Naive B cell (primary cell): ENCODE measurements at places on chromosomes 2 and 18.

DNA sequence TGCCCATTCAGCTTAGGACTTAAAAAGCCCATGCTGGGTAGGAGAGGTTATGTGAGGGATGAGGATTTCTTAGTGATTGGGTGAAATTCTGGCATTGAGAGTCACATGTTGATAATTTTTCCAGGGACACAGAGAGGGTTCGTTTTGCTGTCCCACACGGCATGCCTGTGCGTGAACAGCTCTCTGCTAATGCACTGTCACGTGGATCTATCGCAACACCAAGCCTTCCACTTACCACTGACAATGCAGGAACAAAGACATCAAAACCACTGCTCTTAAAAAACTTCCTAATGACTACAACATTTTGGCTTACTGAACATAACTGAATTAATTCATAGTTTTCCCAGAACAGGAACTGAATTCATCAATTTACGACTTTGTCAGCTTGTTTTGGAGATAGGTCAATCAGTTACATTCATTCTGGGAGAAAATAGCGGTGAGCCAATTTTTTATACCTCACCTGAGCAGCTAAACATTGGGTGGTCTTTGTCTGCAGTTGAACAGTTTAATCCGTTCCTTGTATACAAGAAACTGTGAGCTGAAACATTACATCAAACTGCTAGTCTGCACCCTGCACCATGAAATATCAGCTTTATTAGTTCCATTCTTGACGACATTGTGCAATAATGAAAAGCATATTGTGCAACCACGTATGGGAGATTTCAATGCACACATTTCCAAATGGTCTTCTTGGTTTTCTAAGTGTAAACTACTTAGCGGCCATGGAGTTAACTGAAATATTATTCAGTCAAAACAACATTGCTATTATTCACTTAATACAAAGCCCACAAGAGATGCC is 127.1 kb downstream of the LPIN1 start:
- H3K27me3 ChIP-seq, result no peaks in the 10 kb centered on the region
- H3K27ac ChIP-seq, result no peak overlapping the region
- no peak for DNase-seq
- no peaks in the 10 kb centered on the region for H3K36me3 ChIP-seq
- peaks cover 36% of the 10 kb centered on the region for H3K4me1 ChIP-seq
- no peak overlapping the region for H3K4me3 ChIP-seq

DNA sequence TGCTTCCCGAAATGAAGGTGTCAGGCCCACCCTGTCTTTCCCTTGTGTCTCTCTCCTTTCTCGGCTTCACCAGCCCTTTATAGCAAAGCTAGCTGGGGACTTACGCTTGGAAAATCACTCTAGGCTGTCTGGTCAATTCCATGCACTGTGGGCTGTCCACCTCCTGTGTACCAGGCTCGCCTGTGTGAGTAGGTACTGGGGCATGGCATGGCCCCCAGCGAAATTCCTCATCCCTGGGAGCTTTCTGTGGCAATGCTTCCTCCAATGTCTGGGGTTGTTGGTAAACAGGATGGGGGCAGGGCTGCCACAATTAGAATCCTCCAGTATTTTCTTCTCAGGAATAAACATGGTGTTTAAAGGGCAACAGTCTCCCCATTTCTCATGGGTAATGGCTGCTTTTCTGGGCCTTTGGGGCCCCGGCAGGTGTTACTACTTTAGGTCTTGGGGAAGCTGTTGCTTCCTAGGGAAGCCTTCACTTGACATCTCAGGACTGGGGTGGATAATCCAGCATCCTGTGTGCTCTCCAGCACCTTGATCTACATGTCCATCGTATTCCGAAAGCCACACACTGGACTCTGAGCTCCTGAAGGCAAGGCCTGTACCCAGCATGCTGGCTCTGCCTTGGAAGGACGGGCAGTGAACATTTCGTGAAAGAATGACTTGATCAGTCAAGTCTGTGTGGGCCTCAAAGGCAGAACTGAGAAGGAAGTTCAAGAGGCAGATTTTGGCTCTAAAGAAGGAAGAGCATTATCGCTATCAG is 21.1 kb downstream of the RHOB start:
- H3K27ac ChIP-seq, result peak overlapping the region; percentile 7
- H3K27me3 ChIP-seq, result no peaks in the 10 kb centered on the region
- H3K4me1 ChIP-seq, result no peaks in the 10 kb centered on the region
- DNase-seq, result no peak
- no peaks in the 10 kb centered on the region for H3K36me3 ChIP-seq

DNA sequence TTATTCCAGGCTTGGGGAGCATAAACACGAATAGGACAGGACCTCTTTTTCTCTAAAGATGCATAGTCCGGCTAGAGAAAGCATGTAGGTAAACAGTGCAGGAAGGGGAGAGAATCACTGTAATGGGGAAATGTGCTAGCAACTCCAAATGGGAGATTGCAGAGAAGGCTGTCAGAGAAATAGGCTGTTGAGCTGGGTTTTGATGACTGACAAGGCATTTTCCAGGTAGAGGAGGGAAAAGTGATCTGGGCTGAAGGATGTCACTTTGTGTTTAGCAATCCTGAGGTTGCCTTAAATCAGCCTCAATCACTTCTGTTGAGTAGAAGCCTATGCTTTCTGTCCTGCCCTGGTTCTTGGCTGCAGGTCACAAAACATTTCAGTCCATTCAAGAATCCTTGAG is 242.0 kb upstream of the MEIS1 start:
- H3K4me1 ChIP-seq, result no peaks in the 10 kb centered on the region
- no peaks in the 10 kb centered on the region for H3K27me3 ChIP-seq
- no peaks in the 10 kb centered on the region for H3K36me3 ChIP-seq
- H3K27ac ChIP-seq, result no peak overlapping the region
- no peak for DNase-seq
- no peak overlapping the region for H3K4me3 ChIP-seq

- DNase-seq, result no peak
- no peak overlapping the region for H3K4me3 ChIP-seq
- H3K4me1 ChIP-seq, result peaks cover 17% of the 10 kb centered on the region
- H3K27ac ChIP-seq, result no peak overlapping the region
- H3K27me3 ChIP-seq, result peaks cover 8% of the 10 kb centered on the region
- no peaks in the 10 kb centered on the region for H3K36me3 ChIP-seq
Measured at GRCh38 chr18:58100154-58100553, 56.1 kb downstream of the NEDD4L start.

GRCh38 chr2:235343869-235344268 is 150.0 kb upstream of the AGAP1 start:
- no peaks in the 10 kb centered on the region for H3K36me3 ChIP-seq
- H3K27ac ChIP-seq, result no peak overlapping the region
- no peak for DNase-seq
- H3K4me1 ChIP-seq, result no peaks in the 10 kb centered on the region

GRCh38 chr18:6370886-6371635 is 43.6 kb downstream of the L3MBTL4 start:
- H3K27me3 ChIP-seq, result no peaks in the 10 kb centered on the region
- no peak overlapping the region for H3K4me3 ChIP-seq
- no peak for DNase-seq
- peaks cover 6% of the 10 kb centered on the region for H3K36me3 ChIP-seq
- H3K4me1 ChIP-seq, result peaks cover 31% of the 10 kb centered on the region
- H3K27ac ChIP-seq, result peak overlapping the region; percentile 19

DNA sequence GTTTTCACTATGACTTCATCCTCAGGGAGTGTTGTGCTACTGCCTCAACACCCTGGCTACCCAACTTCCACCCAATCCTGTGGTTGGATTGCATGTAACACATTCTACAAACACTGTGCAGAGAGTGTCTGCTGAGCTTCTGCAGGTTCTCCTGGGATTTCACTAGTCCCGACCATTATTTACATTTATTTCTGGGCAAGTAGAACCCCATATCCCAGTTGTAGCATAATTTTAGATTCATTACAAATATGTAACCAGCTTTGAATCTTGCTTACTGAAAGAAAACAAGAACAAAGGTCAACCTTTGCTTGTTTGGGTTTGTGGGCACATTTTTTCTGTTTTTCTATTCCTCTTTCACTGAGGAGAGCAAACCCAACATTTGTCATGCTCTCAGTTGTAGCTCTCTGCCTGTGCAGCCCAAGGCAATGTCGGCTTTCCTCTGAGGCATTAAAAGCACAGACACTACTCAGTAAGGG is 2036.1 kb upstream of the LRRTM1 start:
- no peak for DNase-seq
- no peak overlapping the region for H3K4me3 ChIP-seq
- H3K27ac ChIP-seq, result no peak overlapping the region
- no peaks in the 10 kb centered on the region for H3K36me3 ChIP-seq

GRCh38 chr2:223585666-223586065 is 16.5 kb downstream of the SCG2 start:
- H3K4me3 ChIP-seq, result no peak overlapping the region
- H3K27ac ChIP-seq, result no peak overlapping the region
- H3K27me3 ChIP-seq, result peaks cover 5% of the 10 kb centered on the region

DNA sequence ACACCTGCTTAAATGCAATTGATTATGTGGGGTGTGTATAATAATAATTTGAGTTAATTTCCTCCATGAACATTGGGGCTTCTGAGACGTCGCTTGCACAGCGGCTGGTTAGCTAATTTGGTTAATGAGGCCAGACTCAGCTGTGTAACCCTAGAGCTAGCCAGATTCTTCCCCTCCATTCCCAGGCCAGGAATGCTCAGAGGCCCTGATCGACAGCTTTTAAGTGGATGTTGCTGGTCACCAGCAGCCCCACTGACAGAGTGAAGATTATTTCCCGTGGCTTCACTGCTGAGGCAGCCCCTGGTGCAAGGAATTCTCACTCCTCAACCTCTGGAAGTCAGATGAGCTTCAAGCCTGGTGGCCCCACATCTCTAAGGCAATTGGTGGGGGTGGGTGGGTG is 12.4 kb upstream of the EPAS1 start:
- peaks cover 21% of the 10 kb centered on the region for H3K27me3 ChIP-seq
- H3K36me3 ChIP-seq, result no peaks in the 10 kb centered on the region
- H3K4me1 ChIP-seq, result no peaks in the 10 kb centered on the region
- H3K27ac ChIP-seq, result no peak overlapping the region
- no peak overlapping the region for H3K4me3 ChIP-seq

GRCh38 chr2:57497489-57498096 is 549.0 kb upstream of the VRK2 start:
- no peak overlapping the region for H3K4me3 ChIP-seq
- H3K4me1 ChIP-seq, result no peaks in the 10 kb centered on the region
- no peak overlapping the region for H3K27ac ChIP-seq
- peaks cover 5% of the 10 kb centered on the region for H3K36me3 ChIP-seq
- peak; percentile 4 for DNase-seq

GRCh38 chr18:7766817-7767216 is 199.7 kb downstream of the PTPRM start:
- H3K36me3 ChIP-seq, result no peaks in the 10 kb centered on the region
- no peak overlapping the region for H3K27ac ChIP-seq
- H3K4me1 ChIP-seq, result no peaks in the 10 kb centered on the region
- H3K27me3 ChIP-seq, result no peaks in the 10 kb centered on the region
- DNase-seq, result no peak

DNA sequence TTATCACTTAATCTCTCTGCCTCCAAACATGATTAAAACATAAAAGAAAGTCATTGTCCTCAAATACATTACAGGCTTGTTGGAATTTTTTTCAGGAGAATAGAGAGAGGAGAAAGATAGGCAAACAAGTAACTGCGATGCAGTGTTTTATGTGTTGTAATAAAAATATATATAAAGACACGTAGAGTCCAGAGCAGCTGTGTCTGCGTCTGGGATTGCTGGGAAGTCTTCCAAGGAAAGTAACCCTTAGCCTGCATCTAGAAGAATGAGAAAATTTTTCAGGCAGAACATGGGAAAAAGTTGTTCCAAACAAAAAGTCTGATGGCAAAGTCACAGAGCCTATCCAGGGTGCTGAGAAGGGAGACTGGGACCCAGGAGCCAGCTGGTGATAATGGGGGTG is 91.8 kb upstream of the ST6GAL2 start:
- H3K36me3 ChIP-seq, result no peaks in the 10 kb centered on the region
- DNase-seq, result no peak

DNA sequence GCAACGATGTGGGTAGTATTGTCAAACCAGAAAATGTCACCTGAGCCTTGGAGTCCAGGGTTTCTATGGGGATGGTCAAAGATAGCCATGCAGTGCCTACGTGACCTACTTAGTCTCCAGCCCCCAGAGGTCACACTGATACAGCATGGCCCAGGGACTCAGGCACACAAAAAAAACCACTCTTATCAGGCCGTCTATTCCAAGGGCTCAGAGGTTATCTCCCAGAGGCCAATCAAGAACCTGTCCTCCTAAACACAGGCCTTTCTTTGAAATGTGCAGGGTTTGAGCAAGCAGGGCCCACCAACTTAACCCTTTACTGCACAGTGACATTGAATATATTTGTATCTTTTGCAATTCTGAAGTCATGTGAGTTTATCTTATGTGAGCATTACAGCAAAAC is 82.7 kb downstream of the MRO start:
- H3K27ac ChIP-seq, result no peak overlapping the region
- H3K4me3 ChIP-seq, result no peak overlapping the region
- no peaks in the 10 kb centered on the region for H3K36me3 ChIP-seq
- H3K4me1 ChIP-seq, result peaks cover 2% of the 10 kb centered on the region
- peaks cover 15% of the 10 kb centered on the region for H3K27me3 ChIP-seq

DNA sequence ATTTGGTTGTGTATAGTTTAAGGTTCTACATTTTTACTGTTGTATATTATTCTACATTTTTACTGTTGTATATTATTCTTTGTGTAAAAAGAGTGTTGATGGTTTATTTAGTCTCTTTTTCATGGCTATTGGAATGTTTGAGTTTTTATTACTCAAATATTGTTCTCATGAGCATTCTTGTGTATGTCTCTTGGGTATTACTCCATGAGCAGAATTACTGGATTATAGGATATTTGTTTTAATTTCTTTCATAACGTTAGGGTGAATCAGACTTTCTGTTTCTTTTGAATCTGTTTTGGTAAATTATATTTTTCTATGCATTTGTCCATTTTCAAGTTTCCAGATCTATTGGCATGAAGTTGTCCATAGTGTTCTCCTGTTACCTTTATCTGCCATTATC is 111.6 kb downstream of the DYNAP start:
- peaks cover 7% of the 10 kb centered on the region for H3K27me3 ChIP-seq
- H3K36me3 ChIP-seq, result no peaks in the 10 kb centered on the region
- no peak overlapping the region for H3K27ac ChIP-seq

- H3K4me1 ChIP-seq, result peaks cover 7% of the 10 kb centered on the region
- H3K27me3 ChIP-seq, result peaks cover 60% of the 10 kb centered on the region
- DNase-seq, result no peak
- H3K4me3 ChIP-seq, result no peak overlapping the region
Measured at GRCh38 chr2:176171351-176172006, 14.4 kb downstream of the HOXD3 start.
